Activated T-helper 1 cell treated with anti-CD3 and anti-CD28 coated beads, Interleukin-12 subunit alpha, Interleukin-12 subunit beta, Interleukin-2, Interleukin-4 antibody, amounts not matched to agents 30 ng/mL and 10 ng/mL and 1 ng/mL, durations not matched to agents 14 hours and 24 hours and 36 hours (primary cell): ENCODE measurements at places on chromosomes 5 and 9. TPM values are rescaled to one million over a fixed set of nuclear protein-coding genes. Genes with fewer than 3 reads are reported as not detected.

Gene KCNMB1
- 0.03 TPM in 1 of 2 replicates, not detected in the other for total RNA-seq

Gene TTC33
- total RNA-seq: 23.4 and 24.6 TPM in 2 replicates

Gene TMC1
- not detected in 2 replicates for total RNA-seq

Gene MBLAC2
- total RNA-seq: 5.0 and 5.7 TPM in 2 replicates

DNA sequence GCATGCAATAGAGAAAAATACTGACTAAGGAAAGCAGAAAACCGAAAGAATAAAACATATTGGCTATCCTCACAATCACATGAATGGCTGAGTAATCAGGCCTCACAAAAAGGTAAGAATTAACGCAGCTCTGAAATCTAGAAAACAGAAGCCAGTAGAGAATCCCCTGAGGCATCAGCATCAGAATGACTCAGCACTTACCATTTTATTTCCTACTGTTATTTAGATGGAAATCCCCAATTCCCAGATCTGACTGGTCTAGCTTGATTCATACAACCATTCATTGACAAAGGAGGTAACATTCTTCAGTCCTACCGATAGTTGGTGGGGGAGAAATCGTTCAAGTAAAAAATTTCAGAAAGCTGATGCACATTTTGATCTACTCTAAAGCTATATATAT is 1408.4 kb upstream of the WWC1 start:
- no peak for DNase-seq

DNA sequence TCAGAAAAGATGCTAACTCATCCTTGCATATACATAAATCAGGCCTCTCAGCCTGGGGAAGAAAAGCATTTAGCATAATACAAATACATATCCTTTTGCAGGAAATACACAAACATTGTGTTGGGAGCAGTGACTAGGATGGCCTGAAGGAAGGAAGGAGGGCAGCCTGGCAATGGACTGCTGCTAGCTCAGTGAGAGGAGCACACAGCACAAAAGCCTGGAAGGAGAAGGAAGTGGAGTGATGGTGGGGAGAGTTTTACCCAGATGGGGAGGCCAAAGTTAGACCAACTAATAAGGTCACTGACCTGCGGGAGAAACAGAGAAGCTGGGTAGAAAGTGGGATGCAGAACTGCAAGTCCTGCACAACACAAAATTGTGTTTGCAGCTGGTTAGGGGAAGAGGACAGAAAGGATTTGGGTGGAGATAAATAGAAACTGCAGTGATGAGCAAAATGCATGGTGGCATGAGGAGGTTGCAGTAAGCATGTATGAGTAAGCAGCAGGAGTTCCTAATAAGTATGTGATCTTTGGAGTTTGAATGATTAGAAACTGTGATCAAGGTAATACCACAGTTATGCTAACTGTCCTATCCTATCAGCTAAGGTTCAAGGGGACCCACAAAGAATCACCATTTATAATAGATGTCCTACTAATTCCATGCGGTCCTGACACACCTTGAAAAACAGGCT is 39.5 kb downstream of the SEMA6A start:
- no peak for DNase-seq

- no peak for DNase-seq
Observed at GRCh38 chr5:82046276-82046647, 74.4 kb downstream of the ATG10 start.

DNA sequence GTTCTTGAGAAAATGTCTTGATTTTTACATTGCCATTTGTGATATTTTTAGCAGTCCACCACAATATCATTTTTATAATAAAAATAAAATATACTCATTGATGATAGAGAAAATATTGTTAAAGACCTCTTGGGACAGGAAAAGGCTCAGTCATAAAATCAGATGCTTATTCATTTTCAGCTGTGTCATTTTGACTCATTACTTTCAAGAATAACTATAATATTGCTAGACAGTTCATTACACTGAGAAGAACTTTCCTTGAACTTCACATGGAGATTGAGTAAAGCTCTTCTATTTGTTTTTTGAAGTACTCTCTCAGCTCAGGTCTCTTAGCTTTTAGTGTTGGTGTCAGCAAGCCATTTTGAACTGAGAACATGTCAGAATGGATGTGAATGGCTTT is 8.5 kb upstream of the MEIKIN start:
- no peak for DNase-seq

- DNase-seq: no peak
Observed at GRCh38 chr5:149027636-149028035, 35.2 kb downstream of the SH3TC2 start.
